ENCODE measurements at places on chromosomes 5 and 9.

DNA sequence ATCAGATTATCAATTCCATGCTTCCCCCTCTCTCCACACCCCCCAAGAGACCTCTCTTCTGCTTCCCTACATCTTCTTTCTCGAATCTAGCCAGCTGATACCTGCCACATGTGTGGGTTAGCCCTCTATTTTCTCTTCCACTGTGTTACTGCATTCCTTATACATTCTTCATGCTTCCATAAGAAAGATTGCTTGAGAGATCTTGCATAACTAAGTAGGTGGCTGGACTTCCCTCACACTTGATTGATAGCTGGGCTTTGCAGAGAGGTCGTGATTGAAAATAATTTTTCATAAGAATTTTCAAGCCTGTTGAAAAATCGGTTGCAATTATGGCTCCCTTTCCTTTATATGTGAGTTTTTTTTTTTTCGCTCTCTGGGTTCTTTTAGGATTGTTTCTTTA, 33.0 kb upstream of the PANK3 start:
- no peak for DNase-seq

- DNase-seq: no peak
These were observed 15.8 kb downstream of the GABRB2 start for GRCh38 chr5:161530700-161531099.

DNA sequence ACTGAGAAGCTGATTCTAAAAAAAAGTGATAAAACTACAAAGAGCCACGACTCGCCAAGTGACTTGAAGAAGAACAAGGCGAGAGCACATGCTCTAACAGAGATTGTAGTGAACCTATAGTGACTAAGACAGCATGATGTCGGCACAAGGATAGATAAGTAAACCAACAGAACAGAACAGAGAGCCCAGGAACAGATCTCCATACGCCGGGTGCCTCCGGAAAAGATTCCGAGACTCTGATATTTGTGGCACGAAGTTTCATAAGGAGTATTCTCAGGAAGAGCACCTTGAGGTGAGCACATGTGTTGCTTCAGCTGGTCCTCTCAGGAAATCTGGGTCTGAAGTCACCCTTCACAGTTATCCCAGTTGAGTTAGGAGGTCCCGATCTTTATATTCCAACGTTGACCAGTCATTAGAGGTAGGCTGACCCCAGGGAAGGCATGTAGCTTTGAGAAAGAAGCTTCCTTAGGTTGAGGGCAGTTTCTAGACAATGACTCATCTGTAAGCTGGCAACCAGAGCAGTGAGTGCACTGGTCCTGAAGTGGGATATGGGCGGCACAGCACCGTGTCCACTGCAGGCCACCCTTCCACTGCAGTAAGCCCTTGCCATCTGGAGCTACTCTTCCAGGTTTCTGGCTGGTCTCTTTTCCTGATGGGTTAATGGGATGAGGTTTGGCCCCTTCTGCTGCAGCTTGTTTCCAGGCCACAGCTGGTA, 13.6 kb upstream of the CLK4 start:
- no peak for DNase-seq

DNA sequence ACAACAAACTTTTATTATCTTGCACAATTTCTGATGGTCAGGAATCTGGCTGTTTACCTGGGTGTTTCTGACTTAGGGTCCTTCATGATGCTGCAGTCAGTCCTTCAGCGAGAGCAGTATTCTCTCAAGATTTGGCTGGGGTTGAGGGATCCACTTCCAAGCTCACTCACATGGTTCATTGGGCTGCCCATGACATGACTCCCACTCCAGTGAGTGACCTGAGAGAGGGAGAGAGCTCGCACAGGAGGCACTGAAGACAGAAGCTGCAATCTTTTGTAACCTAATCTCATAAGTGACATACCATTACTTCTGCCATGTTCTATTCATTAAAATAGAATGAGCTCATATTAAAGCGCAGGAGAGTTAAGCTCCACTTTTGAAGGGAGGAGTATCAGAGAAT, 212.6 kb downstream of the SPATA31D1 start:
- no peak for DNase-seq

- DNase-seq: no peak
These were observed 20.8 kb downstream of the DAB2IP start for GRCh38 chr9:121672213-121672612.

DNA sequence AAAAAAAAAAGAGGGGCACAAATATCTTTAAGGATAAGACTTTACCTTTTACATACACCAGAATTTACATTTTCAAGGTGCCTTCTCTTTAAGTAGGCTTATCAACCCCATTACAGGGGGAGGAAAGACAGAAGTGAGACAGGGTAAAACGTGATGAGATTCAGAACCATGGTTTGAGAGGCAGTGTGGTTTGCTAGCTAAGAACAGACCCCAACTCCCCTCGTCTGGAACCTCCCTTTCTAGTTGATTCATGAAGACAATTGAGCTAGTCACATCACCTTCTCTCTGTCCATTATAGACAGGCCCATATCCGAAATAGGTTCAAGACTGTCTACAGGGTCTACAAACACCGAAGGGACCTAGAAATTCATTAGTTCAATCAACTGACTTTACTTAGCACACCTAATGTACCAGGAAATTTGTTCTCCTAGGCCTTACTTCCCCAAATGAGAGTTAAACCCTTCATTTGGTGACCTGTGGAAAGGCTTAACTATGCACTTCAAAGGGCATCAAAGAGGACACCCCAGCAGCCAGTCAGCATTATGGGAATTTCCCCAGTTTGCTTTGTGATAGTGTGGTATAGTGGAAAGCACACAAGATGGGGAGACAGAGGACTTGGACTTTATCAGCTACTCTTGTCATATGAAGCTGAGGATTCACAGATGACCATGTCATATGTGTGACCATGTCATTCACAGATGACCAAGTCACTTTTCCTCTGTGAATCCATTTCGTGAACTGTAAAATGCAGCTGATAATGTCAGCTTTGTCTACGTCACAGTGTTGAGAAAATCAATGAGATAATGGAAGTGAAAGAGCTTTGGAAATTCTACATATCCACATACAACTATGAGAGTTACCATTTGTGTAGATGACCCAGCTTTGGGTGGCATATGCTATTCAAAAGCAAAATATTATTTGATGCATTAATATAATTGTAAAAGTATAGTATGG, 40.2 kb upstream of the CYFIP2 start:
- DNase-seq: no peak

DNA sequence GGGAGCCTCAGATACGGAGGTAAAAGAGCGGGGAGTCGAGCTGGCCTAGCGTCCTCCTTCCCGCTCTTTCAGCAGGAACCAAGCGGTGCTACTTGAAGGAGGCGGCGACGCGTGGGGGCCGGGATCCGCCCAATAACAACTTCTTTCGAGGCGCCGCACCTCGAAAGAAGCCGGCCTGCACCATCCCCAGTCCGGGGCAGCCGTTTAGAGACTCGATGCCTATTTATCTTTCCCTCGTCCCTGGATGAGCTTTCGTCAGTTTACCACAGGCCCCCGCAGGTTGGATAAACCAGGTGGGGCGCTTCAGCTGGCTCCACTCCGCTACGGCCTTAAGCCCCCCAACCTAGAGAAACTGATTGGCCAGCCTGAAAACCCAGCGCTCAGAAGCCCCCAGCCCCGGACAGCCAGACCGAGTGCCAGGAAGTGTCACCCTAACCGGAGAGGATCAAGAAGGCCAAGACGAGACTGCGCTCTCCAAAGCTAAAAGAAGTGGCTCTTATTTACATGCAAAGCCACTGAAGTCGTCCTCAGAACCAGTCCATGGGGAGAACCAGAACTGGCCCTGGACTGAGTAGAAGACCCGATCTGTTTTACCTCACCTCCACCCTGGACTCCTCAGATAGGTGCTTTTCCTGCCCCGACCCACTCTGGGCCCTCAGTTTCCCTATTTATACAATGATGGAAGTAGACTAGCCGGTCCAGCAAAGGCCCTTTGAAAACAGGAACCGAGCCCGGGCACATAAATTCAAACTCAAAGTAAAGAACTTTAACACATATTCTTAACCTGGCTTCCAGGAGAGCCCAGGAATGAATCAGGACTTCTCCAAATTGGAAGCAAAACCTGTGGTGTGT, 1.4 kb downstream of the HAND1 start:
- no peak for DNase-seq

DNA sequence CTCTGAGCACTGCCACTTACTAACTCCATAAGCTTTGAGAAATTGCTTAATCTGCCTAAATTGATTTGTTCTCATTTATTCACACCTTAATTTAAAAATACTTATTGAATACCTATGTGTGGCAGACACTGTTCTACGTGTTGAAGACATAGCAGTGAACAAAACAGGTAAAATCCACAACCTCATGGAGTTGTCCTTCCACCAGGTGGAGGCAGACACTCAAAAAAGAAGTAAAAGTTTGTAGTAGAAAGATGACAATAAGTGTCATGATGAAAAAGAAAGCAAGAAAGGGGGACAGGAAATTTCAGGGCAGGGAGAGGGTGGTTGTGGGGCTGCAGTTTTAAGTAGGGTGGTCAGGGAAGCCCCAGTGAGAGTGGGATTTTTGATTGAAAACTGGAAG, 94.9 kb downstream of the SREK1 start:
- DNase-seq: no peak

DNA sequence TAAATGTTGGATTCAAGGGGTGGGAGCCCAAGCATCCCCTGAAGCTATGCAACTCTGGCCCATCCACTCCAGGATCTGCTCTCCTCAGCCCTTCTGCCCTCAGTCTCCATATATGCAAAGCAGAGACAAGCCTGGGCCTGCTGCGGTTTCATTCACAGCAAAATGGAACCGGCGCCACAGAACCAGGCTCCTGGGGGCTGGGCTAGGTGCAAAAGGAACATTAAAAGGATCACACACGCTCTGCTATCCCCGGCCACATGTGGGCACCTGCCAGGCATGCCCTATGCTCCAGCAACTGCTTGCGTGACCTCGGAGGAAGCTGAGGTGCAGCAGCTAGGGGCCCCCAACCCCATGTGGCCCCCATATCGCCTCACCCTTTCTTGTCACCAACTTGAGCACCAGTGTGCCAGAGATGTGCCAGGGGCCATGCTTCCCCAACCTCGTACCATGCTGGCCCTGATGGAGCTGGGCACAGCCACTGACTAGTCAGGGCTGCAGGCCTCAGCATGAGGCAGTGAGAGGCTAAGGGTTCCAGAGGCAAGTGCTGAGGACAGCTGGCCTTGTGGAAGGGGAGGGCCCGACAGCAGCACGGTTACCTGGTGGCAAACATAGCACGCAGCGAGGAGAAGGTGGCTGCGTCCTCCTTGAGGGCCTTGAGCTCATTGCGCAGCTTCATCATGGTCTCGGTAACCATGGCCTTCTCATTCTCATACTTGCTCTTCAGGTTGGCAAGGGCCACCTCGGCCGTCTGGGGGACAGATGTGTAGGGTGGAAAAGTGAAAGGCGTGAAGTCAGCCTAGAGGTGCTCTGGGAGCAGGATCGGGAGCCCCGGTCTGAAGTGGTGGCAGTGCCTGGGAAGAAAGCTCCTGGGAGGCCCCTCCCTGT, 47.2 kb downstream of the BICD2 start:
- DNase-seq: no peak

- DNase-seq: no peak
These were observed 105.5 kb downstream of the RICTOR start for GRCh38 chr5:38968665-38969064.

DNA sequence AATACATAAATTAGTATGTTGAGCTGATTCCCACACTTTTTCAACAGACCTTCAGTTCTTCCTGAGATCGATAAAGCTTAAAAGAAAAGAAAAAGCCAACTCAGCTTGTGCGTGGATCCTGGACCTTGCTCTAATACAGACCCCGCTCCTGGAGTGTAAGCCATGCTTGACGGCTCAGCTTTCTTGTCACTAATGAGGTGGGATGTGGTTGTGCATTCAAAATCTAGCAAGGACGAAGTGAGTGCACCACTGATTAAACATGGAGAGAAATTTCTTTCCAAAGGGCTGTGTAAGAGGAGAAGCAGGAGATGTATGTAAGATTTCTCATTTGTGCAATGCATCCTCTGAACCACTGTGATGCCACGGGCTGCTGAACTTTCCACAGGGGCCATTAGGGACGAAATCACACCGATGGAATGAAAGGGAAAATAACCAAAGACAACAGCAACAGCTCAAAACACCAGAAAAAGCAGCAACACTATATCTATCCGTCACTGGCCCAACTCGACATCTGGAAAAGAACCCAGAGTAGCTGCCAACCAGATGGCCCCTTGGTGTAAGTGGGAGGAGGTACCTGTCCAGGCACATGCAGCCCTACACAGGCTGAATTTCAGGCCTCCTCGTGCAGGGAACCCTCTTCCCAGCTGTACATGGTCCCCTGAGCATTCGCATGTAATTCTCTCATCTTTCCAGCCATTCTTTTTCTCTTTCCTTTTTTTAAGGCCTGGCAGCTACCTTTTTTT, 178.9 kb downstream of the SREK1 start:
- no peak for DNase-seq

DNA sequence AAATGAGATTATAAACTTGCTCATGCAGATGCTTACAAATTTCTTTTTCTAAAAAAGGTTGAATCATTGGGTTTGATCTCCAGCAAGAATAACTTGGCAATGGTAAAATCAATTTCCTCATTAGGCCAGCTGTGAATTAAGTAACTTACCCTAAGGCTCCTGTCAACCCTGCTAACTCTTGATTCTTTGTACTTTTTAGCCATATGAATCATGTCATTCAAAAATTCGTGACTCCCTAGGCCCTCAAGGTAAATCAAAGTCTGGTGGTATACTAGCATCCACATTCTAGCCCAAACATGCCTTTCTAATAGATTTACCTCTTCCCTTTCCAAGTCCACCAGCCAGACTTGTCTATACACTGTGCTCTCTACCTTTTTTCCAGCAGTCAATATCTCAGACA, 420.8 kb upstream of the BRINP1 start:
- no peak for DNase-seq

DNA sequence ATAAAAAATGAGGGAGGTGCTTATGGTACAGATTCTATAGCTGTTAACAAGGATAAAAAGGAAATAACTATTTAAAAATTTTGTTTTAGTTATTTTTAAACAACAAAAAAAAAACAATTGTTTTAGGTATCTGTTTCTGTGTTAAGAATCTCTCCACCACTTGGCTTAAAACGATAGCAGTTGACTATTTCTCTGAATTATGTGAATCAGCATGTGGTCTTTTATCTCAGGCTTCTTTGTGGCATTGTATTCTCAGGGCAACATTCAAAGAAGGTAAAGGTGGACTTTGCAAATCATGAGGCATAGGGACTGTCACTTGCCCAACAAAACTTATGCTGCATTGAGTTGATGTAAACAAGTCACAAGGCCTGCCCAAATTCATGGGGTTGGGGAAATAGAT, 55.2 kb downstream of the ERBIN start:
- no peak for DNase-seq

- DNase-seq: no peak
These were observed 437.3 kb upstream of the MPDZ start for GRCh38 chr9:13716601-13717321.

DNA sequence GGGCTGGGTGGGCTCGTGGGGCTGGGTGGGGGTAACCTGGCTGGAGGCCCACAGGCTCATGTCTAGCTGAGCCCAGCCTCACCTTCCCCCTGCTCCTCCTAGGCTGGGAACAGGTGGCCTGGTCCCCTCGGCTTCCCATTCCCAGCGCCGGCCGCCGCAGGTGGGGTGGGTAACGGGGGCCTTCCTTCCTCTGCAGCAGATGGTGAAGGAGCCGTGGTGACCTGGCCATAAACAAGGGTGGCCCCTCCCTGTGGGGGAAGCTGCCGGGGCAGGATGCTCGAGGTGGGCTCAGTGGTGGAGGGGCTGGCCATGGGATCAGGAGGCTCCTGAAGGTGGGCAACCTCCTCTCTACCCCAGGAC, 41.0 kb upstream of the EGFL7 start:
- DNase-seq: no peak
